ENCODE measurements at places on chromosomes 3 and 15. TPM values are rescaled to one million over a fixed set of nuclear protein-coding genes. Genes with fewer than 3 reads are reported as not detected.

GRCh38 chr3:52245322-52246263 is at the start of gene PPM1M:
Gene PPM1M, plus strand, starts transcription at chr3:52245759. Its CDS starts 66 bp downstream, at chr3:52245825.
- DNase-seq = peak; percentile 51

DNA sequence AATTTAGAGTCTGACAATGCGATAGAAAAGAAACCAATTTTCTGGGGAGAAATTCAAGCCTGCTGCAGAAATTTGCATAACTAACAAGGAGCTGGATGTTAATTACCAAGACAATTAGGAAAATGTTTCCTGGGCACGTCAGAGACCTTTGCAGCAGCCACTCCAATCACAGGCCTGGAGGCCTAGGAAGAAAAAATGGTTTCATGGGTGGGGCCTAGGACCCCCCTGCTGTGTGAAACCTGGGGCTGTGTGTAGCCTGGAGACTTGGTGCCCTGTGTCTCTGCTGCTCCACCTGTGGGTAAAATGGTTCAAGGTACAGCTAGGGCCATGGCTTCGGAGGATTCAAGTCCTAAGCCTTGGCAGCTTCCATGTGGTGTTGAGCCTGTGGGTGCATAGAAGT is 837.9 kb downstream of the OTOL1 start:
- DNase-seq = no peak

DNA sequence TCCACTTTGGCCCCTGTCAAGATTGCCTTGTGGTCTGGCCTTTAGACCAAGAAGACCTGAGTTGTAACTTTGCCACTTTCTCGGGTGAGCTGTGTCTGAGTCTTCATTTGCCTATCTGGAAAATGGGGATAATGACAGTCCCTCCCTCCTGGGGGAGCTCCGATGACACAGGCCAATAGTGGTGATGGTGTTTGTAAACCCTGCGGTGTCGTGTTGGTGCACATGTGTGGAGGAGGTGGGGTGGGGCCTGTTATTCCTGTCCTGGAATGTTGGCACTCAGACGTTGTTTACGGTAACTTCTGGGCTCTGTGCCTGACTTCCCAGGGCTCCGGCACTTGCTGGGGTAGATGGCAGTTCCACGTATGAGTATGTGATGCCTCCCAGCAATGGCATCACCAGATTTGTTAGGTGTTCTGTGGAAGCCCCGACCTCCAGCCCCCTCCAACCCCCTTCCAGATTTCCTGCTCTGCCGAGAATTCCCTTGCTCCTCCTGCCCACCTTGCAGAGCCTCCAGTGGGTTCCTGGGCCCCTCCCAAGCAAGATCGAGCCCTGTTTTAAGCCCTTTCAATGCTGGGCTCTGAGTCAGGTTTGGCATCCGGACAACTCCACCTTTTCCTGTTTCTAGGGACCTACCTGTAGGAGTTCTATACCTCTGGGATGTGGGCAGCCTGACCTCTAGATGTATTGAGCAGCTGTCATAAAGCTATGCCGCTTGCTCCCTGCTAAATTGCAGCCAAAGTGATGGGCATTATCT is 31.4 kb downstream of the HRH1 start:
- peak; percentile 26 for DNase-seq

- peak; percentile 75 for DNase-seq
Measured at GRCh38 chr15:64017082-64017588, 29.1 kb downstream of the DAPK2 start.

DNA sequence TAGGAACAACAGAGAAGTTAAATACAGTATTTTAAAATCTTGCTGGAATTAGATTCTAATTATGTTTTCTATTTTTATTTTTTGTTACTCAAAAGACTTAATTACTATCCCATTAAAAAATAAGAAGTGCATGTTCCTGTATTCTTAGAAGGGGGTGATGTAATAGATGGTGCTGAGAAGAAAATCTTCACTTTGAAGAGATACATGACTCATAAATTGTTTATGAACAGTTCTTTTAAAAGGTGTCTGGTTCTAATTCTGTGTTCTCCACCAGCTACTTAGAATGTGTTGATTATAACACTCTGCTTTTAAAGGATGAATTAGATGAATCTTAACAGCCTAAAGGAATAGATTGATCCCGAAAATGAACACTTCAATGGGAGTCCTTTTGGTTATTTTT is 8.2 kb downstream of the RCN2 start:
- DNase-seq = no peak

- DNase-seq = no peak
Measured at GRCh38 chr3:195461594-195462307, 18.9 kb upstream of the ACAP2 start.

DNA sequence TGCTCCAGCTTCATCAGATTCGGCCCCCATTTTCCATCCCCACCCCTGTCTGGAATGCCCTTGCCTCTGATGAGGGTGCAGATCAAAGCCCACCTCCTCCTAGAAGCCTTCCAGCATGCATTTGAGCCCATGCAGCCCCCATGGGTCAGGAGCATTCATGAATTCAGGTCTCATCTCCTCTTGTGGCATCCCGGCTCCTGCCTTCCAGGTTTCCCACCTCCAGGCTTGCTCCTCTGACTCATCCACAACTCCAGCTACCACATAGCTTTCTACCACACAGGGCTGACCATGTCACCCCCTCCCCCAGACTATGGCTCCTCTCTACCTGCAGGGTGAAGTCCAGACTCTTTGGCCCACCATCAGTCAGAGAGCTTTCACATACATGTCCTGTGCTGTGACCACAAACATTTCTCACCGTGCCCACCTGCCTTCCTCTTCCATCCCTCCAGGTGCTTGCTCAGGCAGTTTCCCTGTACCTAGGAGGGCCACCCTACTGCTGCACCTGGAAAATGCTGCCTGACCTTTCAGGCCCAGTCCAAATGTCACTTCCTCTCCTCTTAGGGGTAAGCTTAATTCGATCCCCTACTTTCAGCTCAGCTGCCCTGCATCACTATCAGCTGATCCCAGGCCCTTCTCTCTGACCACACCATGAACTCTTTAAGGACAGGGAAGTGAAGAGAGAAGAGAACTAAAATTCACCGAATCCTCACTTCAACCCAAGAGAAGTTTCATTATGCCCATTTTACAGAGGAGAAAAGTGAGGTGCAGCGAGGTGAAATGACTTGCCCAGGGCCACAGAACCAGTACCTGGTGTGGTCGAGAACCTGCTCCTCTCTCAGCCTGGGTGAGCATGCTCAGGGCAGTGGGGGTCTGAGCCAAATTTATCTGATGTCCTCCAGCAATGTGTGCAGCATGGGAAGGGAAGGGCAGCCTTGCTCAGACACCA is 13.7 kb upstream of the FGD5 start:
- DNase-seq = peak; percentile 6

DNA sequence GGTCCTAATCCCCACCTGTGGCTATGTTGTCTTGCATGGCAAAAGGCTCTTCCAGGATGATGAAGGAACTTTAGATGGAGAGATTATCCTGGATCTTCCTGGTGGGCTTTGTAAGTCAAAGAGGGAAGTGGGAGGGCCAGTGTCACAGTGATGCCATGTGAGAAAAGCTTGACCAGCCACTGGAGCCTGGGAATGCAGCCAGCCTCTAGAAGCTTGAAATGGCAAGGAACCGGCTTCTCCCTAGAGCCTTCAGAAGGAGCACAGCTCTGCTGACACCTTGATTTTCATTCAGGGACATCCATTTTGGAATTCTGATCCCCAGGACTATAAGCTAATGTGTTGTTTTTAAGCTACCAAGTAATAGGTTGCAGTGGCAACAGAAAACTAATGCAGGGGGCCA is 58.3 kb downstream of the CLEC3B start:
- DNase-seq = no peak

DNA sequence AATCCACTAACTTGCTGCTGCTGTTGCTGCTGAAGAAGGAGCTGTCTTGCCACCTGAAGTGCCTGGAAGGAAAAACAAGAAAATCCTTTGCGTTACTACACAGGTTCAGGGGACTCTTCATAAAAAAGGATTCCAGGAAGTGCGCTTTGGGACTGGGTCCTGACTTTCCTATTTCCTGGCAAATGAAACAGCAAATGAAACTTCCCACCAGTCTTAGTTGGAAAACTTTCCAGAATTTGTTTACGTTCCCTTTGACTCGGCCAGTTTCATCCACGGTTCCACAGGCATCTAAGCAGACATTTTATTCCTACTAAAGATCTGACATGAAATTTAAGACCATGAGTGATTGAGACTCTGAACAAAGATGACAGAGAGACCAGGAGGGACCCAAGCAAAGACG is 471.0 kb downstream of the FOXP1 start:
- no peak for DNase-seq

- no peak for DNase-seq
Measured at GRCh38 chr3:16300307-16300706, 35.3 kb downstream of the OXNAD1 start.

DNA sequence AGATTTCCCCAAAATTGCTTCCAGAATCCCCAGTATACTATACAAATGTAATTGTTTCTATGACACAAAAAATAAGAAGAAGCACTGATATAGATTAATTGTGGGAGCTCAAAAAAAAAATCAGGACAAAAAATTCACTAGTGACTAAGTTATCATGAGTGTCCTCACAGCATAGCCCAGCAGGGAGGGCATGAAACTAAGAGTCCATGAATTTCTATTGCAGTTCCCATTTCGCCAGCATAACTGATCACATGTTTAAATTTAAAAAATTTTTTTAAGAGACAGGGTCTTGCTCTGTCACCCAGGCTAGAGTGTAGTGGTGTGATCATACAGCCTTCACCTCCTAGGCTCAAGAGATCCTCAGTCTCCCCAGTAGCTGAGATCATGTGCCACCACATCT is 10.6 kb downstream of the NCEH1 start:
- no peak for DNase-seq

DNA sequence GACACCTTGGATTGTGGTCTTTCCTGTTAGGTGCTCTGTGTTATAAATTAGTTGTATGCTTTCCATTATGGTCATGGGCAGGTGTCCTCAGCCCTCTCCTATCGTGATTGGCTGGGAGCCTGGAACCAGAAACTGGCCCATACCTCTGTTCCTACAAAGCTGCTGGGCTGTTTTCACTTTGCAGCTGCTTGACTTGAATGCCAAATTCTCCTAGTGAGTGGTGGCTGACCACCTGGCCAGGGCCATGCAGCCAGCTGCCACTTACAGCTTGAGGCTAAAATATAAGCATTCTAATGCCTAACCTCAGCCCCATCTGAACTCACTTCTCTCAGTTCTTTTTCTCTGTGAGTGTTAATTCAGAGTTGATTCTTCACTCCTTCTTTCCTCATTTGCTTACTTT is 239.3 kb upstream of the GBE1 start:
- no peak for DNase-seq

GRCh38 chr3:98514948-98515347 is 7.8 kb downstream of the CLDND1 start:
- no peak for DNase-seq

- no peak for DNase-seq
Measured at GRCh38 chr3:158273656-158274055, 163.8 kb downstream of the RSRC1 start.

GRCh38 chr15:38684440-38685010 is 119.9 kb upstream of the RASGRP1 start:
- DNase-seq = no peak

GRCh38 chr15:77816983-77817382 is 184.3 kb upstream of the LINGO1 start:
- no peak for DNase-seq

- no peak for DNase-seq
Measured at GRCh38 chr3:166783206-166783605, 596.9 kb downstream of the ZBBX start.

DNA sequence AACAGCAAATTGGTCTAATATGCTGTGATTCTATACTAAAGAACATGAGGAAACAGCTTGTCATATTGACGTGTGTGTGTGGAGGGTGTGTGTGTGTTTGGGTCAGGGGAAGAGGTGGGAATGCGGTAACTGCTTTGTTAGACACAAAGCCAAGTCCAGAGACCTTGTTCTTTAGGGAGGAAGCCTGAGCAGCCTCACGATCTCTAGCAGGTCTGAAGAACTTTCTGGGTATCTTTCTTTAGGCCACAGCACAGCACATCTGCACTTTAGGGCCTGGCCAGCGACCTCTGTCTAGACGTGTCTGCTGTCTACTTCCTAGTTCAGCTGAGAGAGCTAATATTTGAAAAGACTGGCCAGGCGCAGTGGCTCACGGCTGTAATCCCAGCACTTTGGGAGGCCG is 220.0 kb upstream of the TPRG1 start:
- no peak for DNase-seq

DNA sequence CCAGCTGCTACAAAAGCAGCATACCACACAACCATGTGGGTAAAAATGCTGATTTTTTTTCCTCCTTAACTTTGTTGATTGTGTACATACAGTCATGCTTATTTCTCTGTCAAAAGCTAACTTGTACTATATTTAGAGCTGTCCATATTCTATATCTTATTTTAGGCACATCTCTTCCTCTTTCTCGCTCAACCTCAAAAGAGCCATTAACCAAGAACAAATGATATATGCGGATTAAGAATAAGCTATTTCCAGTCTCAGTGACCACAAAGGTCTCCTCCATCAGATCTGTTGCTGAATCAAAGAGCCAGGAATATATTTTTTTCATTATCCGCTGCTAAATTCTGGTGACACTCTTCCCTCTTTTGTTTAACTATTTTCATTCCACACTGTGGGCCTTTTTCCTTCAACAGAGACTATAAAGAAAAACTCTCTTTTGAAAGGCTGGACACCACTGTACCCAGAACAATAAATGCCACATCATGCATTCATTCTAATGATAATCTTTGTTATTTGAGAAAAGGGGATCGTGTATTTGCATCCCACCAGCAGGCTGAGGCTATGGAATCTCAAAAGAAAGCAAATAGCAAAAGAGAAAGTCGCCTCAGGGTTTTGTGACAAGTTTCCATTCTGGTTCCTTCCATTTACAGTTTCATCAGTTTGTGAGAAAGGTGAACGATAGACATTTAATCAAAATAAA is 8.0 kb downstream of the TMEM212 start:
- DNase-seq = no peak

DNA sequence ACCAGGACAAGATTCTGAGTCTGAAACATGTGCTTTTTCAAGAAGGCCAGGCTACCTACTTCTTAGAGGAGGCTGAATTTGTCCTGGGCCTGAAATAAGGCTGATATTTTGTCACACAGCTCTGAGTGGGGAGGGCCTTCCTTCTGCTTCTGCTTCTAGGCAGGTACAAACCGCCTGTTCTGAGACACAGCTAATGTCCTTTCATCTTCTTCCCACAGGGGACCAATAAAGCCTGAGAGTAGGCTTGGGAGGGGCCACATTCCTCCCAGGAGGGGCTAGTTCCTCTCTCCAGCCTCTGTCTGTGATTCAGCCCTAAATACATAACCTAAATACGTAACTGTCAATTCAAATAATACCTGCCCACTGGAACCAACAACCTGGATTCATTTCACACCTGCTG is 34.8 kb downstream of the CRYGS start:
- no peak for DNase-seq

- DNase-seq = peak; percentile 57
Measured at GRCh38 chr15:98904544-98904943, 103.0 kb downstream of the PGPEP1L start.

Gene FMN1
- 1.4 TPM for total RNA-seq

Gene NANOGP8
- total RNA-seq = not detected

Gene GPR149
- total RNA-seq = not detected

Gene CLDN18
- not detected for total RNA-seq

Gene IQGAP1
- total RNA-seq = 53.4 TPM

Gene CPLX3
- not detected for total RNA-seq

Gene ATP1B3
- total RNA-seq = 25.9 TPM

Gene STAC
- 8.7 TPM for total RNA-seq

Gene GOLGA8S
- total RNA-seq = not detected
